ENCODE measurements at places on chromosomes 7 and 10.
A peak's percentile ranks its signal among the peaks of the same experiment; 100 is the strongest.

DNA sequence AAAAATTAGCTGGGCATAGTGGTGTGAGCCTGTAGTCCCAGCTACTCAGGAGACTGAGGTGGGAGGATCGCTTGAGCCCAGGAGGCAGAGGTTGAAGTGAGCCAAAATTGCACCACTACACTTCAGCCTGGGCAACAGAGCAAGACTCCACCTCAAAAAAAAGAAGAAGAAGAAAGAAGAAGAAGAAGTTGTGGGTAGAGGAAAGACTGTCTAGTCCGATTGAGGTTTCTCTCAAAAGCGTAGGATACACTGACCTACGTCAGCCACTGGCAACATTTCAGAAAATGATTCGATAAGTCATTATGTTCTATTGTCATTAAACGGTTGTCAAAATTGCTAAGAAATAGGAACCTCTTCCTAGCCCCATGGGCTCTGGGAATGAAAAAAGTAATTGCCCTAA lies 22.3 kb upstream of the RHBDD2 start:
- peak; percentile 35 for DNase-seq

- DNase-seq = no peak
These were observed 266.5 kb upstream of the SEMA3A start for GRCh38 chr7:84461093-84461492.

DNA sequence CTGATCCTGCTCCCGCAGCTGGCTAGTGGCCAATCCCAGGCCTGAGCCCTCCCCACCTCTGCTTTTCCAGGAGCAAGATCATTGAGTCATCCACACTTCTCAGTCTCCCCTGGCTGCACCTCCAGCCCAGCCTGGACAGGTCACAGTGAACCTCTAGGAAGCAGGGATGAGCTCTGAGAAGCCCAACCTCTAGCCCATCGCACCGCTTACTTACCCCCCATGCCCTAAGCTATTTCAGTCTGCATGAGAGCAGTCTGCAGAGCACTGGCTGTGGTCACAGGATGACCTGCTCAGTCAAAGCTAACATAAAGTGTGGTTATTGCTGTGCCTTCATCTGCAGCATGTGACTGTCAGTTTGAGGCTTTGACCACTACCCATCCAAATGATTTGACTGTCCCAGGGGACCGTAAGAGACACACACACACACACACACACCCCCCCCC lies 129.2 kb downstream of the SORBS1 start:
- DNase-seq = no peak

- DNase-seq = no peak
These were observed 242.6 kb downstream of the TWIST1 start for GRCh38 chr7:18874880-18875279.

- DNase-seq = no peak
These were observed 244.2 kb downstream of the THSD7A start for GRCh38 chr7:11587814-11588213.

DNA sequence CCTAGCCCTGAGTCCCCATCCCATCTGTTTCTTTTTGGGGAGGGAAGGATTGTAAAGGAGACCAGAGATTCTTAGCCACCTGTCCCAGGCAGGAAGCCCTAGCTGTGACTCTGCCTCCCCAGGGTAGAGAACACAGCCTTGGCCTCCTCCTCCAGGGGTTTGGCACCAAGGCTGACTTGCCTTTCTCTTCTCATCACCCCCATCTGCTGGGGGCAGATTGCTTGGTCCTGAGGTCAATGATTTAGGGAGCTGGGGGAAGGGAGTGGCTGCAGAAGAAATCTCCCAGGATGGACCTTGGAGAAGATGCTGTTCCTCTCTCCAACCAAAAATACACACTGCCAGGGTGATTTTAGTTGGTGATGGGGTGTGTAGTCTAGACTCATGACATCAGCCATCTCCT lies 2.6 kb upstream of the MNX1 start:
- DNase-seq = no peak

DNA sequence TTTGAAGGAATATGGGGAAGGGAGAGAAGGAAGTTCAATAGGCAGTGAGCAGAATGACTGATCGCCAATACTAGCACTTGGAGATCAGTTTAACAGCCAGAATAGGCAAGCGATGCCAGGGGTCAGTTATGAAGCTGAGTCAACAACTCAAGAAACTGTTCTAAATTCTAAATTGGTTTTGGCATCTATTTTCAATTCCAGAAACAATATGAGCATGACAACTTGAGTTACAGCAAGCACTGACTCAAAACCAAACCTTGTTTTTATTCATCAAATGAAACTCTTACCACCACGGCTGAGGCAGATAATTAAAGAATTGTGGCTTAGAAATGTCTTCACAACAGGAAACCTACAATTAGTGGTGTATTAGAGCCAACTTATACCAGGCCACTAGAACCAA lies 180.5 kb upstream of the ASAH2 start:
- no peak for DNase-seq

DNA sequence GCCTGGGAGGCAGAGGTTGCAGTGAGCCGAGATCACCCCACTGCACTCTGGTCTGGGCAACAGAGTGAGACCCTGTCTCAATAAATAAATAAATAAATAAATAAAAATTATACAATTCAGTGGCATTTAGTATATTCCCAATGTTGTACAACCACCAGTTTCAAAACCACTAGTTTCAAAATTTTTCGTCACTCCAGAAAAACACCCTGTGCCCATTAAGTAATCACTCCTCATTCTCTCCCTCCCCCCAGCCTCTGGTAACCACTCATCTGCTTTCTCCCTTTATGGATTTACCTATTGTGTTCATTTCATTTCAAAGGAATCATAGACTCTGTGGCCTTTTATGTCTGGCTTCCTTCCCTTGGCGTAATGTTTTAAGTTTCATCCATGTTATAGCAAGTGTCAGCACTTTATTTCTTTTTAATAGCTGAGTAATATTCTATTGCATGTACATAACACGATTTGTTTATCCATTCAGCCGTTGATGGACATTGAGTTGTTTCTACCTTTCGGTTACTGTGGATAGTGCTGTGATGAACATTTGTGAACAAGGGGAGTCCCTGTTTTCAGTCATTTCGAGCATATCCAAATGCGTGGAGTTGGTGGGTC lies 29.4 kb upstream of the GOLGA7B start:
- DNase-seq = no peak

GRCh38 chr10:3468919-3469638 lies 296.5 kb upstream of the PITRM1 start:
- no peak for DNase-seq

GRCh38 chr10:34960983-34961382 lies 129.2 kb downstream of the CUL2 start:
- DNase-seq = no peak

DNA sequence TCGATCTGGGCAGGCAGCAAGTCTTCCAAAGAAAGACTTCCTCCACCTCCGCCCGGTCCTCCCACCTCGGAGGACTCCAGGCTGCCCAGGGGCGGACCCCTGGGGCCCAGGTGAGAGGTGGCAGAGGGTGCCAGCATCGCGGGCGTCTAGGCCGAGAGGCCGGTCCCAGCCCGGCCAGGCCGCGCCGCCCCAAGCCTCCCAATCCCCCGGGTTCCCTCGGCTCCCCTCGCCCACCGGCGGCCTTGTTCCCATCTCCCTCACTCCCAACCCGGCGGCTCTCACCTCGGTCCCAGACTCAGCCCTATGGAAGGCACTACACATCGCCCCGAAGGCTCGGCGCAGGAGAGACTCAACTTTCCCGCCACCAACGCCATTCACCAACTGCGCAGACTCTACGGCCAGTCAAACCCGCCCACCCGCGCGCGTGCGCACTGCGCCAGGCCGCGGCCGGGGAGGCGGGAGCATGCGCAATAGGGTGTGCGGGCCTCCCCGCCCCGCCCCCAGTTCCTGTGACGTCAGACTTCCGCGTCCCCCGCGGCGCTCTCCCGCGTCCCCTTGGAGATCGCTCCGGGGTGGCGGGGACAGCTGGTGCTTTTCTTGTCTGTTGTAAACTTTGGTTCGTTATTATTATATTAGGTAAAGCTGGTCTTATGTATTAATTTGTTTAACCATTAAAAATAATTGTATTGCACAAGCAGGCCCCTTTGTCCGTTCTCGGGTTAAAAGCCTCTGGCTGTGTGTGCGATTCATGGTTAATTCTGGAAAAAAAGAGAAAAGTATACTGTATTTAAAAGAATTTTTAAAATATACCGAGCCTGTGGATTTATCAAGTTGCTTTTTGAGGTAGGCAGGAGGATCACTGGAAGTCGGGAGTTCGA lies at the start of gene XRCC2:
Gene XRCC2, minus strand, starts transcription at position 383 of the 878 bp plus-strand sequence. Its CDS starts 62 bp downstream, at position 321.
- peak; percentile 92 for DNase-seq

DNA sequence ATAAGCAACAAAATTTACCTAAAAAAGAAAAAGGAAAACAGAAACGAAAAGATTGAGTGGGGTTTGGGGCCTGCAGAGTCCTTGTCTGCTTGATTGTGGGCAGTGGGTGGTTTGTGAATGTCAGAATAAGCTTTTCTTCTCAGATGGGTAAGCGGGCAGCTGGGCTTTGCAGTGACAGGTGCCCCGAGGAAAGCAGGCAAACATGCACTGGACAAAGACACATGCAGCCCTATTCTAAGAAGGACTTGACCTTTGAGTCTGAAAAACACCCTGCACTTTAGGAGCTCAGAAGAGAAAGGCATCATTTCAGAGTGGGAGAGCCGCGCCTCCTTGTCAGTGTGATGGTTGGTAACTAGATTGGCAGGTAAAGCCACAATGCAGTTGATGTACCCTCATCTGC lies 562.7 kb downstream of the PTPRN2 start:
- no peak for DNase-seq

- no peak for DNase-seq
These were observed 421 bp upstream of the NODAL start for GRCh38 chr10:70441895-70442309.

GRCh38 chr7:139116999-139117398 lies 7.5 kb upstream of the ZC3HAV1 start:
- no peak for DNase-seq

DNA sequence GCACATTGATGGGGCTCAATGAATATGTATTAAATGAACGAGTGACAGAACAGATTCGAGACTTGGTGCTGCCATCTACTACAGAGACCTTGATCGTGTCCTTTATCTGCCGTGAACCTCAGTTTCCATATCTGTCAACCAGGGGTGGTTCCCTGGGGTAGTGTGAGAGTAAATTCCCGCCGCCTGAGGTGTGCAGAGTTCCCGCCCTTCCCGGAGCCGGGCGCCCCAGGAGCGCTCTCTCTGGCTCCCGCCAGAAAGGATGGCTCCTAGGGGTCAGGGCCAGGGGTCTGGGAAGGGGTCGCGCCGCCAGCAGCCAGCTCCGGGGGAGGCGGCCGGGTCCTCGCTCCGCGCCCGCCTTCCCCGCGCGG lies 333 bp upstream of the PLCE1 start:
- peak; percentile 1 for DNase-seq

DNA sequence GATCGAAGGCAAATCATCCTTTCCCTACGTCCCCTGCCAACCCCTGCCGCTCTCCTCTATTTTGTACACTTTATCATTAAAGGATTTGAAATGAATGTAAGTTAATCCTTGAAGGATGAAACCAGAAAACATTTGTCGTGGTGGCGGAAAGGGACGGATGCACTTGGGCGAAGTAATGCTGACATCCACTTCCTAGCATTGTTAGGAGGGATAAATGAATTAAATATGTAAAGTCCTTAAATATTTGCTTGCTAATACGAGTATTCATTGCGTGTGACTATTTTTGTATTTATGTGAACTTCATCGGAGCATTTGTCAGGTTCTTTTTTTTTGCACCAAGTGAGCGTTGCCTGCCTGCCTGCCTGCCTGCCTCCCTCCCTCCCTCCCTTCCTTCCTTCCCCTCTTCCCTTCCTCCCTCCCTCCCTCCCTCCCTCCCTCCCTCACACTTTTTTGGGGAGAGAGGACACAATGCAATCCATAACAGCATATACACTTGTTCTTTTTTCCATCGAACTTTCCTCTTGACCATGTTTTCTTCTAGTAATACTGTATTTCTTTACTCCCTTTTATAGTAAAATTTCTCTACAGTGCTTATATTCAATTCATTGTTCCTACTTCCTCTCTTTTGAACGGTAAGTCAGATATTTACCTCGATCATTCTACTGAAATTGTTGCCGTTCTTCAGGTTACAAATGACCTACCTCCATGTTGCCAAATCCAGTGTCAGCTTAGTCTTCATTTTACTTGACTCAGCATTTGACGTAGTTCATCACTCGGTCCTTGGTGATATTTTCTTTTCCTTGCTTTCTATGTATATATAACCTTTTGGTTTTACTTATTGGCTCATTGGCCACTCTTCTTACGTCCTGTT lies 831 bp downstream of the CCDC7 start:
- DNase-seq = peak; percentile 55

GRCh38 chr7:8172372-8173354 lies 89.3 kb downstream of the ICA1 start:
- DNase-seq = no peak

- DNase-seq = no peak
These were observed 7.2 kb downstream of the TNPO3 start for GRCh38 chr7:129047761-129048160.

DNA sequence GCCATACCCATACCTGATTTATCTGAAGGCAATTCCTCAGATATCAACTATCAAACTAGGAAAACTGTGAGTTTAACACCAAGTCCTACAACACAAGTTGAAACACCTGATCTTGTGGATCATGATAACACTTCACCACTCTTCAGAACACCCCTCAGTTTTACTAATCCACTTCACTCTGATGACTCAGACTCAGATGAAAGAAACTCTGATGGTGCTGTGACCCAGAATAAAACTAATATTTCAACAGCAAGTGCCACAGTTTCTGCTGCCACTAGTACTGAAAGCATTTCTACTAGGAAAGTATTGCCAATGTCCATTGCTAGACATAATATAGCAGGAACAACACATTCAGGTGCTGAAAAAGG lies 69.0 kb upstream of the RSBN1L start:
- no peak for DNase-seq

- DNase-seq = no peak
These were observed 275.3 kb upstream of the MKLN1 start for GRCh38 chr7:131052285-131052904.

DNA sequence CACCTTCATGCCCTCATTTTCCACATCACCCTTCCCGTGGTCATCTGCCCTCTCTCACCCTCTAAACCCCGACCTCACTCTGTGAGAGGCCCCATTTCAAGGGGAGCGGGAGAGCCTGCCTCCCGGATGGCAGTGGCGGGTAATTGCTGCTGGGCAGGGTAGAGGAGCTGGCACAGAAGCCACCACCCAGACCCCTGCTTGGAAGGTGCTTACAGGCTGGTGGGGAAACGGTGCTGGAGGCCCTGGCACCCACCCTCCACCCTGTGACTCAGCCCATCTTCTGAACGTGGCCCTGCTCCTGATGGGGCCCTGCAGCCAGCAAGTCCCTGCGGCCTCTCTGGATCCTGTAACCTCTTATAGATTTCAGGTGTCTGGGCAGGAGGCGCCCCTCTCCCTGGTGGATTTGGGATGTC lies 10.6 kb upstream of the PWWP2B start:
- DNase-seq = no peak

DNA sequence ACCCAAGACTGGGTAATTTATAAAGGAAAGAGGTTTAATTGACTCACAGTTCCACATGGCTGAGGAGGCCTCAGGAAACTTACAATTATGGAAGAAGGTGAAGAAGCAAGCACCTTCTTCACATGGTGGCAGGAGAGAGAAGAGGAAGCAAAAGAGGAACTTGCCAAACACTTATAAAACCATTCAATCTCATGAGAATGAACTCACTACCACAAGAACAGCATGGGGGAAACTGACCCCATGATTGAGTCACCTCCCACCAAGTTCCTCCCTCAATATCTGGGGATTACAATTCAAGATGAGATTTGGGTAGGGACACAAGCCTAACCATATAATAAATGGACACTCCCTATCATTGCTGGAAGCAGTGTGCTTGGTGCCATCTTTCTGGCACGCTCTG lies 506.3 kb downstream of the CALN1 start:
- DNase-seq = no peak
